ENCODE measurements at places on chromosomes 5 and 9. TPM values are rescaled to one million over a fixed set of nuclear protein-coding genes. Genes with fewer than 3 reads are reported as not detected.

- no peaks in the 10 kb centered on the region for H3K4me1 ChIP-seq
- H3K27ac ChIP-seq: no peak overlapping the region
- peaks cover 3% of the 10 kb centered on the region for H3K36me3 ChIP-seq
Measured at GRCh38 chr5:94903726-94904125, 285.3 kb downstream of the SLF1 start.

- no peak overlapping the region for H3K4me3 ChIP-seq
- no peaks in the 10 kb centered on the region for H3K36me3 ChIP-seq
- H3K4me1 ChIP-seq: no peaks in the 10 kb centered on the region
- no peaks in the 10 kb centered on the region for H3K27me3 ChIP-seq
- DNase-seq: no peak
Measured at GRCh38 chr5:120808606-120809005, 344.5 kb downstream of the PRR16 start.

GRCh38 chr9:125949703-125950460 lies 202.7 kb downstream of the PBX3 start:
- H3K27me3 ChIP-seq: no peaks in the 10 kb centered on the region
- peaks cover 9% of the 10 kb centered on the region for H3K4me1 ChIP-seq
- DNase-seq: no peak
- no peak overlapping the region for H3K4me3 ChIP-seq
- no peaks in the 10 kb centered on the region for H3K36me3 ChIP-seq
- H3K27ac ChIP-seq: no peak overlapping the region

DNA sequence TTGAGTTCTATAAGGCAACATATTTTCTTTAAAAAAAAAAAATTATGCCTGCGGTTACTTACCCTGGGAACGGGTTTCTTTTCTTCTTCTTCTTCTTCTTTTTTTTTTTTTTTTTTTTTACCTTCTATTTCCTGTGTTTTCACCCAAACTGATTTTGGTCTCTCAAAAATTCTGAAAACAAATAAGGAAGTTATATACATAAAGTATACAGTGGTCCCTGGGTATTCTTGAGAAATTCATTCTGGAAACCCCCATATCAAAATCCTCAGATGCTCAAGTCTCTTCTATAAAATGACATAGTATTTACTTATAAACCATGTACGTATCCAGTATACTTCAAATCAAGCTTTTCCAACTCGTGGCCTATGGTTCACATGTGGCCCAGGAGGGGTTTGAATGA lies 326.7 kb downstream of the MAT2B start:
- no peaks in the 10 kb centered on the region for H3K4me1 ChIP-seq
- no peak overlapping the region for H3K4me3 ChIP-seq
- DNase-seq: no peak
- H3K36me3 ChIP-seq: no peaks in the 10 kb centered on the region
- H3K27me3 ChIP-seq: no peaks in the 10 kb centered on the region
- H3K27ac ChIP-seq: no peak overlapping the region

SPATA31A3 gene
- total RNA-seq: not detected

ZNF300 gene
- total RNA-seq: 2.1 TPM

GRCh38 chr5:72537166-72537565 lies 30.0 kb upstream of the ZNF366 start:
- no peak for DNase-seq
- H3K27me3 ChIP-seq: no peaks in the 10 kb centered on the region
- no peaks in the 10 kb centered on the region for H3K36me3 ChIP-seq
- no peaks in the 10 kb centered on the region for H3K4me1 ChIP-seq

DNA sequence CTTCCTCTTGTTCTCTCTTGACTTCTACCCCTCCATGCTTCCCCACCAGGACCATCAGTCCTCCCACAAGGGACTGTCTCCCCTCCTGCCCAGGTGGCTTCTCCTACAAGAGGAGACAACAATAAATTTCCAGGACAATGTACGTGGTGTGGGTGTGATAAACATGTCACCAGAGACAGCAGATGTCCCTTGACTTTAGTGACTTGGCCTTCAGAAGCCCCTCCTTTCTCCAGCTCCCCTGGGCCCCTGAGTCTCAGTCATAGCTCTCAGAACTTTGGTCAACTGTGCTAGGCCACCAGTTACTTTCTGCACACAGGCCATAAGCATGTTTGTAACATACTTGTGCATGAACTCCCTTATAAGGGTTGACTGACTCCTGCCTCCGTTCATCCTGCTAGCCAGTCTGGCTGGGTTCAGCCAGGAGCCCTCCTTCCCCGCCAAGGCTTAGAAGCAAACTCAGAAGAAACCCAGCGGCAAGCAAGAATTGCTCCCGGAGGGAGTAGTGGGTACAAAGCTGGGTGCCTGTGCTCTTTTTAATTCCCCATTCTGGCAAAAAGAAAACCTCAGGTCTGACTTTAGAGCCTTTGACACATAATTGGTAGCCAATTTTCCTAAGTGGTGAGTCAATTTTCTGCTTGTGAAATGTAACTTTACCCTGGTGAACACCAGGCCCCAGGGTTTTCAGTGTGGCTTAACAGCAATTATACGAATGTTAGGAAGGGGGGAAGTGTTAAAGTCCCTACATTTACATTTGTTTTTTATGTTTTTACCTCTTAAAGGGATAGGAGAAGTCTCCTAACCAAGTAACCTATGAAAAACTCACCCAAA lies 49.2 kb downstream of the EBF1 start:
- DNase-seq: no peak
- peak overlapping the region; percentile 40 for H3K4me3 ChIP-seq
- H3K4me1 ChIP-seq: peaks cover 43% of the 10 kb centered on the region
- peaks cover 41% of the 10 kb centered on the region for H3K27me3 ChIP-seq
- H3K36me3 ChIP-seq: no peaks in the 10 kb centered on the region
- H3K27ac ChIP-seq: peak overlapping the region; percentile 87

DNA sequence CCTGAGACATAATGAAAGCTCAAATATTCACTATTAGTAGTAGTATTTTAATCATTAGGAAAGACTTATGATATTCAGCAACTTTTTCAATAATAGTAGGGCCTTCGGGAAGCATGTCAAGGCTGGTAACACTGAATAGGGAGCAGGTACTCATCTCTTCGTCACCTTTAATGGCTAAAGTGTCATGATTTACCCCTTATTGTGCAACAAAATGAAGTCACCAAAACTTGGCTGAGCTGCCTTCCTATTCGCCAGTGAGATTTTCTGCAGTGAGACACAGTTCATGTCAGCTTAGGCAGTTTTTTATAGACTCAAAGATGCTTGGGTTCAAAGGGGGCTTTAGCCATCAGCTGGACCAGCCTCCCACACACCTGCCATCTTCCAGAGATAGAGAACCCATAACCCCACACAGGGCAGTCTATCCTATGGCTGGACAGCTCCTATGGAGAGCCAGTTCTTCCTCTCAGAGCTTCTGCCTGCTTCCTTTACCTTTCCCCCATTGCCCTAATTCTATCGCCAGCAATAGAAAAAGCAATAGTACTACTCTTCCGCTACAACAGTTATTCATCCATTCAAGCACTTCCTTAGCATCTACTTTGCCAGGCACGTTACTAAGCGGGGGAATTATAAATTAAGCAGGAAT lies 2.3 kb upstream of the CPLX2 start:
- H3K27me3 ChIP-seq: peaks cover 53% of the 10 kb centered on the region
- no peak overlapping the region for H3K27ac ChIP-seq
- H3K4me3 ChIP-seq: no peak overlapping the region
- H3K4me1 ChIP-seq: peaks cover 16% of the 10 kb centered on the region
- no peaks in the 10 kb centered on the region for H3K36me3 ChIP-seq
- DNase-seq: no peak

Measured in suprapubic skin (tissue), 4 donors.